ENCODE measurements at places on chromosomes 3 and 15. TPM values are rescaled to one million over a fixed set of nuclear protein-coding genes. Genes with fewer than 3 reads are reported as not detected.

- DNase-seq: no peak
Measured at GRCh38 chr15:97023488-97023844, 693.0 kb downstream of the NR2F2 start.

- no peak for DNase-seq
Measured at GRCh38 chr15:91887921-91888373, 34.4 kb downstream of the SLCO3A1 start.

Gene ARGFX
- not detected for total RNA-seq

Gene CCDC13
- not detected for total RNA-seq

DNA sequence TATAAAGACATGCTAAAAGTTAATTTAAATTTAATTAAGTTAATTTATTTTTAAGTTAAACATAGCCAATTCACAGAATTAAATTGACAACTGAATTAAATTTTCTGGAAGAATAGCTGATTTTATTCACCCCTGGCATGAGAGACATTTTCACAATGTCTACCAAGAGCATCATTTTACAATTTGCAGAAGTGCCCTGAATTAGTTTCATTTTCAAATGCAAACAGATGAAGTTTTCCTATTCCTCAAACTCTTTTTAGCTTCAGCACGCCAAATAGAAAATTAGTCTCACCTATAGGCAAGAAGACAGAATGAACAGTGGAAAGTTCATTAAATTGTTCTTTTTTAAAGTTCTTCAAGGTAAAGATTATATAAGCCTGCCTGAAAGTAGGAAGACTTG, 259.3 kb downstream of the ZBBX start:
- no peak for DNase-seq

GRCh38 chr15:98143116-98143515, 182.6 kb downstream of the ARRDC4 start:
- no peak for DNase-seq

DNA sequence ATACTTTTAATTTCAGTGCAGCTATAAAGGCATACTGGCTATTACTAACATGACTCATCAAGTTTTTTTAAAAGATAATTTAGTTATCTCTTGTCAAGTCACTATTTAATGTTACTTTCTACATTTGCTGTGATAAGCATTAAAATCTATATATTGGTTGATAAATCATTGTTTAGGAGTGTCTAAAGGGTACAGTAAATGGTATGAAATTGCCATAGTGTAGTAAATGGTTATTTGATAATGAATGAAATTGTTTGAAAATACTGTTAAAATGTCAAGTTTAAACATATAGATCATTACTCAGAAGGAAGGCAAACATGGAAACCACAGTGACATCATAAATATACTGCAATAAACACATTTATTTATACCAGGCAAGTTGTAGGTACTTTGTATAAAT, 13.2 kb upstream of the BNIP2 start:
- no peak for DNase-seq

- no peak for DNase-seq
Measured at GRCh38 chr3:111669926-111670630, 74.9 kb upstream of the ZBED2 start.

GRCh38 chr15:52975941-52976449, 185.9 kb upstream of the ONECUT1 start:
- no peak for DNase-seq

DNA sequence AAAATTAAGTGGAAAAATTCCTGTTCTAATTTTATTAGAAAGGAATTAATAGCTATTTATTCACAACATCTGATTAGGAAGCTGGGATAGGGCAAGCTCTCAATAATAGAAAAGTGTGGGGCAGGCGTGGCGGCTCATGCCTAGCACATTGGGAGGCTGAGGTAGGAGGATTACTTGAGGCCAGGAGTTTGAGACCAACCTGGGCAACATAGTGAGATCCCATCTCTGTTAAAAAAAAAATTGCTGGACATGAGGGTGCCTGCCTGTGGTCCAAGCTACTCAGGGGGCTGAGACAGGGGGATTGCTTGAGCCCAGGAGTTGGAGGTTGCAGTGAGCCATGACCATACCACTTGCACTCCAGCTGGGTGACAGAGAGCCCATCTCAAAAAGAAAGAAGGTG, 119.6 kb downstream of the TCF12 start:
- no peak for DNase-seq

DNA sequence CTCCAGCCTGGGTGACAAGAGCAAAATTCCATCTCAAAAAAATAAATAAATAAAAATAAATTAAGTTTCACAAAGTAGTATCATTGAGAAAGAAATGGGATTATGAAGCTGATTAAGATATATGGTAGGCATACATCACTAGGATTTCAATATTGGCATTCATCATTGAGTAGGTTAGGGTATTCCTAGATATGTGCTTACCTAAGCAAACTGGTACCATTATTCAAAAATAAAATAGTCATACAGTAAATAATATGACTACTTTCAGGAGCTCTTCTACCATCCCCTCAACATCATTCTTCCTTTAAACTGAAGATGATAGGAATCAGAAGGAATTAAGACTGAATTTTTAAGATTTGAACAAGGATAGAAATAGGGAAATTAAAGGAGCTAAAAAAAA, 66.6 kb downstream of the FRMD5 start:
- DNase-seq: no peak

- no peak for DNase-seq
Measured at GRCh38 chr3:113436809-113437208, 4.5 kb downstream of the CFAP44 start.

GRCh38 chr15:80609512-80609946, 85.6 kb upstream of the ABHD17C start:
- no peak for DNase-seq

GRCh38 chr3:58236527-58237237, 910 bp upstream of the ABHD6 start:
- DNase-seq: peak; percentile 15

Gene LARP6
- not detected for total RNA-seq

GRCh38 chr3:117842086-117842485, 1132.5 kb downstream of the TUSC7 start:
- no peak for DNase-seq

GRCh38 chr15:100311154-100311625, 30.6 kb downstream of the ADAMTS17 start:
- no peak for DNase-seq

Gene ITIH1
- total RNA-seq: not detected

GRCh38 chr3:58009026-58009748, 965 bp downstream of the FLNB start:
- DNase-seq: peak; percentile 67

Gene RASL12
- total RNA-seq: not detected

DNA sequence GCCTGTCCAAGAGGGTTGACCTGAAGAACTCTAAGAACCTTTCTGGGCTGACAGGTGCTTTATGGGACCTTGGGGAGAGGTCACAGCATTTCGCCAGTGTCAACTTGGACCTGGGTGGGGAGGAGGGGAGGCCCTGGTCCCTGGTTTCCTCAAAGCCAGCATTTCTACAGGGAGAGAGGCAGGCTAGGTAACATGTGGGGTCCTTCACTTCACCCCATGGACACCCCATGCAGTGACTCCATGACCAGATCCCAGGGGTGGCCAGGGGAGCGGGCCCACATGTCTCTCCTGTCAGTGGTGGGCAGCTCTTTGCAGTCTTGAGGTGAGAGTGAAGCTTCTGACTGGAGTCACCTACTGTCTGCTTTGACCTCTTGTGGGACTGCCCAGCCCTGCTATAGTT, 35.8 kb downstream of the GOLGA6L10 start:
- DNase-seq: no peak

DNA sequence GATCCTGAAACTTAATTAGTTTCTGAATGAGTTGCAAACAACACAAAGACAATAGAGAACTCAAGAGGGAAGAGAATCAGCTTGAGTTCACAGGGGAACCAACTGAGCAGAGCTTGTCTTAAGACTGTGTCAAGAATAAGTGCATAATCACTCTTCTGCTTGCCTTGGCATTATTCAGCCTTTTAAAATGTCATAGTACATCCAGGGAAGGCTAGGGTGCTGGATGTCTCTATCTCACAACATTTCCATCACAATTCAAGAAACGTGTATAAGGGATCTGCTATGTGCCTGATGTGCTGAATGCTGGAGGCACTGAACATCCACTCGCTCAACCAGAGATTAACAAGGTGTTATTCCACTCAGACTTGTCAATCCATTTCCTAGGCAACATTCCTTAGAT, 122.6 kb downstream of the CPNE4 start:
- no peak for DNase-seq

DNA sequence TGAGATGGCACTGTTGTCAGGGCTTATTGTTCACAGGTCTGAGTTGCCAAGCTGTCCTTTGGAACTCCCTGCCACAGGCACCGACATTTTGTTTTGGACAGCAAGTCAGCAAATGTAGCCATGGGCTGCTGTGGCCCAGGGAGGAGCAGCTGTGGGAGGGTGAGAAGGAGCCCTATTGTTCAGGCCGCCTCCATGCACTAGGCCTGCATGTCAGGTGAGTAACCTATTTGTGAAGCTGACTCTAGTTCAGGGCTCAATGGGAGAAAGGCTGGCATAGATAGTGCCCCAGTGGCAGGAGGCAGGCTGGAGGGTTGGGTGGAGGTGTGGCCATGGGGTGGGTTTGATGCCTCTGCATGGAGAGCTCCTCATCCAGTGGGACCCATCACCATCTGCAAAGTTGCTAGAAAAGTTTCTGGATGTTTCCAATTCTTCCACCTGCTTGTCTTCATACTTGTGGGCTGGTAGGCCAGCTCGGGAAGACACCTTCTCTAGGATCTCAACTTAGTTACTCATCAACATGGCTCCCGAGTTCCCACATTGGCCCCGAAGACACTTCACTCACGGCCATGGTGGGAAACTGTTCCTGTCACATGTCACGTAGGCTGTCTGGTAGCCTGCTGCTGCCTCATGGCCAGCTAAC, 19.5 kb downstream of the AMOTL2 start:
- no peak for DNase-seq

DNA sequence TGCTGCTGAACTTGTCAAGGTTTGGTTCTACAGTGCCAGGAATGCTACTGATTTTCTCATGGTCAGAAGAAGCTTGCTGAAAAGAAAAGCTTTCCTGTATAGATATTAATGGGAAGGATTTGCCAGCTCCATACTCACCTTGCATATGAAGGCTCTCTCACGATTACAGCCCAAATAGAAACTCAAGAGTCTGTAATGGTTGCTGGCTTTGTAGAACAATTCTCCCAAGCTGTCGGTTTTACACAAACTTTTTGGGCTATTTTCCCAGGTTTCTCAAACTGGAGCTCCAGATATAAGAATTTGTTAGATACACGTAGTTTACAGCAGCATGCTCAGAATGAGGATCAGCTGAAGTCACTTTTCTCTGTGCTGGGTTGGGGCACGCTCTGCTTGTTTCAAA, 30.1 kb upstream of the LRRC3B start:
- no peak for DNase-seq

Gene RAB7A
- 143 TPM for total RNA-seq

- no peak for DNase-seq
Measured at GRCh38 chr3:18738393-18739098, 313.4 kb upstream of the SATB1 start.

DNA sequence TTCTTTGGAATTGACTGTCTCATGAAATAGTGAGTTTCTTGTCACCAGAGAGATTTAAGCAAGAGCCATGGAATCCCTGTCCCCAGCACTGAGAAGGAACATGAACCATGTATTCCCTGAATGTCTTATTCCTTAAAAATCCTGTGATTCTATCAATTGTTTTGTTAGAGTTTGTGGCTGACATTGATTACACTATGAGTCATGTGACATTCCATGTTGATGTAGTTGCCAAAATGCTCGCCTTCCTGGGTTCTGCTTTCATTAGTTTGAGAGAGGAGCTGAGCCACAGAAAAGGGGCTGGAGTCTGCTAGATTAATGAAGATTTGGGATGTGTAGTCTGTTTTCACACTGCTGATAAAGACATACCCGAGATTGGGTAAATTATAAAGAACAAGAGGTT, 294.9 kb upstream of the CTDSPL start:
- no peak for DNase-seq

Gene KBTBD13
- total RNA-seq: not detected

GRCh38 chr3:12222775-12223485, 64.2 kb upstream of the TIMP4 start:
- no peak for DNase-seq

GRCh38 chr3:129015388-129016105, 14.4 kb downstream of the EFCC1 start:
- peak; percentile 36 for DNase-seq

GRCh38 chr3:70734756-70735155, 422.3 kb upstream of the MDFIC2 start:
- DNase-seq: no peak

DNA sequence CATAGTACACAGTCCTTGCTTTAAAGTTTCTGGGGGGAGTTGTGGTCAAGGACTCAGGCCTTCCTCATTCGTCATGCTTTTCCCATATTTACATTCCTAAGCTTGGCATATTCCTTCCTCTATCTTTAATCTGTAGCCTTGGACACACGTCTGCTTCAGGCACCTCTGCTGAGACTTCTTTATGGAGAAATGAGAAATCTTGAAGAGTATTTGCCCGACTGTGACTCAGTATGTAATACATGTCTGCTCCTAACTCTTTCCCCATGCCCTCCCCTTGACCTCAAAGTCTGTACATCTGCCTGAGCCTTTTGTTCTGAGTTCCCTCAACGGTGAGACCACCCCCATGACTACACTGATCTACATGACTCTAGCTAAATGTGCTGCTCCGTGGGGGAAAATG, 246.1 kb downstream of the SI start:
- no peak for DNase-seq

Gene HGD
- not detected for total RNA-seq

DNA sequence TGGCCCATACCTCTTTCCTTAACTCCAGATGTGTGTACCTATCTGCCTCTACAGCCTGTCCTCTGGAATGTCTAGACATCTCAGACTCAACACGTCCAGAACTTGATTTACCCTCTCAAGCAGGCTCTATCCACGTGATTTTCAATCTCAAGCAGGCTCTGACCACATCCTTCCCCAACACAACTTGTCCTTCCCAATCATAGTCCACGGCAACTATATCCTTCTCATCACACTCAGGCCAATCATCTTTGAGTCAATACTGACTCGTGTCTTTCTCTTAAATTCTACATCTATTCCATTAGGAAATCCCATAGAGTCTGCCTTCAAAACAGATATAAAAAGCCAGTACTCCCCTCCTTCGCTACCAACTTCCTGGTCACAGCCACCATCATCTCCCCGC, 70.4 kb downstream of the FOXP1 start:
- no peak for DNase-seq

GRCh38 chr3:39000008-39000450, 51.7 kb downstream of the SCN11A start:
- peak; percentile 72 for DNase-seq

DNA sequence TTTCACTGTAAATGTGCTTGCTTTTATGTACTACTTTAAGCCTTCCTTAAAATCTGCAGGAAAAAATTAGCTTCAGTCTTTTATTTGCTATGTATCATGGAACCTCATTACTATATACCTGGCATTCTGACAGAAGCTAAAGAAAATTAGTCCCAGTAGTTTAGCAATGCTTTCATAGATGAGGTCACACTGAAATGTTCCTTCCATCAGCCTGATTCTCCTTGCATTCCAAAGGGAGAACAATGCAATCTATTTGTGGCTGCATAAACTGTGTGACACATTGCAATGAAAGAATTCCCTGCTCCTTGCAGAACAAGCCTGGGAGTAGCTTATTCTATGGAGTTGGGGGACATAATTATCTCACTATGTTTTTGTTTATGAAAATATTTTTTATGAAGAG, 691.5 kb upstream of the ARPP21 start:
- no peak for DNase-seq
